ENCODE measurements at places on chromosomes 11 and 22.

DNA sequence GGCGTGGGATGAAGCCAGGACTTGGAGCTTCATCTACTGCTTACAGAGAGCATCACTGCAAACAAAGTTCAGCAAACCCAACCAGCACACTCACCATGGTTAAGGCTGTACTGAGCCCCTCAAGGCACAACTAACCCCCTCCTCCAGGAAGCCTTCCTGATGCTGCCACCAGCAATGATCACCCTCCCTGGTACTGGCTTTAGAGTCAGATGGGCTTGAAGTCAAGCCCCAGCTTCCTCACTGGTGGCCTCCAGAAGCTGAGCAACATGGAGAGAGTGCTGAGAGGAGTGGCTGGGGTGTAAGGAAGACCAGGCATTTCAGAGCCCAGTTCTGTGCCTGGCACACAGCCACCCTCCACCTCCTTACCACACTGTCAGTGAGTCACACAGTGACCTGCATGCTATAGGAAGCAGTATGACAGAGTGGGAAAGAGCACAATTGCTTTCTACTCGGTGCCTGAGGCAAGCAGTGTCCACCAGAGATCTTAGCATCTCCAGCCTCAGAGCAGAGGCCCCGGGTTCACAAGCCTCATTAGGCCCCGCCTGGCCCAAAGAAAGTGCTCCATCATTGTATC is 24.7 kb upstream of the BAIAP2L2 start:
- no peak for DNase-seq

DNA sequence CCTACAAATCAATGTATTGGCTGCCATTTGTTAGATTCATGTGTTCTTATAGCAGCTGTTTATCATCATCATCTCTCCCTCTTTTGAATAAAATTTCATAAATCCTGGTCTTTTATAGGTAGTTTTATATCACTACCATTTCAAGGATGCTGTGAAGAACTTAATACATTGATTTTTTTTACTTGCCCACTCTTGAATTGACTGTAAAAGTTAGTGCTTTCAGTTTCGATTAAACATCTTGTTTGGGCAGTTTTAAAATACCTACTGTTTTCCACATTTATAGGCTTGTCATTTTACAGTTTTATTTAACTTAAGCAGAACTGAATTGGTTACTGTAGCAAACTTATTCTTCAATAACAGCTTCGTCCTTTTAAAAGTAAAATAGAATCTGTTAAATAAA is 59.5 kb downstream of the TTC17 start:
- no peak for DNase-seq

DNA sequence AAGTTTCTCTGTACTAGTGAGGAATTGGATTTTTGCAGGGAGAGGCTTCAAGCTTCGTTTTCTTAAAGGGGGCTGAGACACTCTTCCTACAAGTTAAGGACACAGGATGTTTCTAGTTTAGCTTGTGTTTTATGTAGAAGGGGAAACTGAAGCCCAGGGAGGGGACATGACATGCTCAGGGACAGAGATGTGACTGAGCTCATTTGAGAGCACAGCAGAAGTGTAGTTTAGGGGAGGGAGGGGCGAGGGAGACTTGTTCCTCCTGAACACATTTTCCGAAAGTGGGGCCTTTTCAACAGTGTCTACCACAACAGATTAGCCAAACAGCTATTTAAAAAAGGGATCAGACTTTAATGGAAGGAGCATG is 148.1 kb downstream of the FBXO7 start:
- no peak for DNase-seq

DNA sequence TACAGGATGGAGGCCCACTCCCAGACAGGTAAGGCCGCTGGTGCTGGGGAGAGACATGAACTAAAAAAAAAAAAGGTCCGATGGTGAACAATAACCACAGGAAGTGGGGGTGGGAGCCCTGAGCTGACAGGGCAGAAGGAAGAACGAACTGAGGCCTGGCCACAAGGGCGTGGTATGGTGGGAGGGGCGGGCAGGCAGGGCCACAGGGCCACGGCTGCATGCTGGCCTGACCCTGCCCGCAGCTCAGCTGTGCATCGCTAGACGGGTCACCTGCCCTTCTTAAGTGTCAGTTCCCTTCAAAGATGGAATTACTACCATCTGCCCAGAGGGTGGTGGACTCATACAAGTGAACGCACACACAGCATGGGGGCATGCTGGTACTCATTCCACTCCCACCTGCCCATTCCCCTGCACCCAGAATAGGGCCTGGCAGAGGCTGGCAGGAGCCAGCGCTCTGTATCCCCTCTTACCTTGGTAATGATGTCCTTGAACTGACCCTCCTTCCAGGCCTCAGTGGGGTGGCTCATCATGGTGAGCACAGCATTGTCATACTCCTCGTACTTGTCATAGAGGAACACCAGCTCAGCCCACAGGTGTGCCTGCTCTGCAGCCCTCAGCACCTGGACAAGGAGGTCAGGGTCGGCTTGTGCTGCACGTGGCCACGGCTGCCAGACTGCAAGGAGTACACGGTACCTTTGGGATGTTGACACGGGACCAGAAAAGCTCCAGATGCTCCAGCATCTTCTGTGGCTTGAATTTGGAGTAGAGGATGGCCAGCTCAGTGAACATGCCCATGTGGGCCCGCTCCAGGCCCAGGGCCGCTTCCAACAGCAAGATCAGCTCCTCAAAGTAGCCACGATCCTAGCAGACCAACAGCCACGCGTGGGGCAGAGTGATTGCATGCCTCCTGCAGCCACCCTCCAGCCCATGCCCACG is 17.5 kb upstream of the SLC25A1 start:
- no peak for DNase-seq

DNA sequence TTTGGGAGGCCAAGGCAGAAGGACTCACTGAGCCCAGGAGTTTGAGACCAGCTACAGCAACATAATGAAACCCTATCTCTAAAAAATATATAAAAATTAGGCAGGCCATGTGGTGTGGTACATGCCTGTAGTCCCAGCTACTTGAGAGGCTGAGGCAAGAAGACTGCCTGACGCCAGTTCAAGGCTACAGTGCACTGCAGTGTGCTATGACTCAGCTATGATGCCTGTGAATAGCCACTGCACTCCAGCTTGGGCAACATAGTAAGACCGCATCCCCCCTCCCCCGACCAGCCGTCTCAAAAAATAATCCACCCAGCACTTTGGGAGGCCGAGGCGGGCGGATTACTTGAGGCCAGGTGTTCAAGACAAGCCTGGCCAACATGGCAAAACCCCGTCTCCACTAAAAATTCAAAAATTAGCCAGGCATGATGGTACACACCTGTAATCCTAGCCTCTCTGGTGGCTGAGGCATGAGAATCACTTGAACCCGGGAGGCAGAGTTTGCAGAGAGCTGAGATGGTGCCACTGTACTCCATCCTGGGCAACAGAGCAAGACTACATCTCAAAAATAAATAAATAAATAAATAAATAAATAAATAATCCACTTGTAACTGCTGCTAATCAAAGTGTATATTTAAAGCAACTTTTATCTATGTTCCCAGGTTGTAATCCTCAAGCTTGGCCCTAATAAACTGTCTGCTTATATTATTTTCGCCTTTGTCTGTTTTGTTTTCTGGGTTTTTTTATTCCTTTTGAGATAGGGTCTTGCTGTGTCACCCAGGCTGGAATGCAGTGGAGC is 7.8 kb downstream of the HPS5 start:
- DNase-seq, result no peak

- DNase-seq, result no peak
Measured at GRCh38 chr11:4577761-4578160, 3.8 kb upstream of the OR52I2 start.

DNA sequence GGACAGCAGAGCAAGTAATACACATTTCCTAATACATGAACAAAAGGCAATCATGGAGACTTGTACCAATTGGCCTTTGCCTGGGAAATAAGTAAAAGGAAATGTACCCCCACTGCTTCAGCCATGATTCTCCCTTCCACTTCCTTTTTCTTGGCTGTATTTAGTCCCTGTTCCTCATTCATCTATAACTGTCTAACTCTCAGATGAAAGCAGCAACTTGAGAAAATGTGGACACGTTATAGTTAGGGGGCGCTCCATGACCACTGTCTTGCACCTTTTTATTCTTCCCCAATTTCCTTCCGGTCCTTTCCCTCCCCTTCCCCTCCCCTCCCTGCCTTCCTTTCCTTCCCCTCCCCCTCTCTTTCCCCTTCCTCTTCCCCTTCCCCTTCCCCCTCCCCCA is 61.3 kb upstream of the BARX2 start:
- no peak for DNase-seq

GRCh38 chr11:63906585-63906984 is 10.4 kb downstream of the RCOR2 start:
- peak; percentile 46 for DNase-seq

- no peak for DNase-seq
Measured at GRCh38 chr11:24145411-24145810, 351.4 kb upstream of the LUZP2 start.

DNA sequence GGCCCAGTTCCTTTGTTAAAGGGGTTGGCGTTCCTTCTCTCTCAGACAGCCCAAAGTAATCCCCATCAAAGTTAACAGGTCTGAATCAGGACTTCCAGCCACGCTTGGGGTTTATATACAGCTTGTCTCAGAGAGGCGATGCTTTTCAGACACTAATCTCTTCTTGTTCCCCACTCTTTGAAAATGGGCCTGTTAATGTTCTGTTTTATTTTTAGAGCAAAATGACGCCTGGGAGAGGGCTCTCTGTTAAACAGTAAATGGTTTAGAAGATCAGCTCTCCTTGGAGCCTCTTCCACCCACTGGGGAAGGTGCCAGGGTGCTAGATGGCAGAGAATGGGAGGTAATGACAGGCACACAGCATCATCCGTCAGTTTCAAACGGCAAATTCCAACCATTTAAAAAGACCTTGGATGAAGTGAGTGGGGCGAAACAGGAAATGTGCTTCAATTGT is 235.9 kb upstream of the NARS2 start:
- DNase-seq, result no peak

GRCh38 chr22:45999379-45999971 is 22.5 kb upstream of the WNT7B start:
- no peak for DNase-seq

- DNase-seq, result no peak
Measured at GRCh38 chr11:56716379-56716854, 17.5 kb downstream of the OR9G1 start.

GRCh38 chr11:17760102-17761029 is 25.8 kb downstream of the KCNC1 start:
- DNase-seq, result no peak

Data from activated CD8-positive, alpha-beta memory T cell treated with anti-CD3 and anti-CD28 coated beads for 1 hour (primary cell).